Frontal cortex (tissue), 4 donors: ENCODE measurements at places on chromosomes 7 and 10.

- no peak for DNase-seq
Measured at GRCh38 chr10:104332243-104333031, 5.8 kb downstream of the ITPRIP start.

DNA sequence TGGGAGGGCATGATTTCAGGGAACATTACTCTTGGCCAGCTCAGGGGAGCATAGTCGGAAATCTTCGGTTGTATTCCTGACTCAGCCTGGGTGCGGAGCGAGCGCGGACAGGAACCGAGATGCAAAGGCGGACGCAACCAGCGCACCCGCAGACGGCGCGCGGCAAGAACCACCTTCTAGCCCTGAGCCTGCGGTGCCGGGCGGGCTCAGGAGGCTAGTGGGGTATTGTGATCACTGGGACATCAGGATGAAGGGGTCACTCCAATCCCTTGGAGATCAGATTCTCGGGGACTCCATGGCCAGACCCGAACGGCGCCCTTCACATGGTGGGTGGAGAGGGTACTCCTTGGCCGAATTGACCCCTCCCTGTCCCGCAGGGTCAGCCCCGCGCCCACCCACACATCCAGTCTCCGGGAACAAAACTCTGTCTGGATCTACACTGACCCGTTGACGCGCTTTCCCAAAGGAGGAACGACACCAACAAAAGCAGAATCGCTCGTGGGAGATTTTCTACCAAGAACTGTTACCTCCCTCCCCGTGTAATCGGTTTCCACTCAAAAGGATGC, 730.5 kb downstream of the ZWINT start:
- no peak for DNase-seq

DNA sequence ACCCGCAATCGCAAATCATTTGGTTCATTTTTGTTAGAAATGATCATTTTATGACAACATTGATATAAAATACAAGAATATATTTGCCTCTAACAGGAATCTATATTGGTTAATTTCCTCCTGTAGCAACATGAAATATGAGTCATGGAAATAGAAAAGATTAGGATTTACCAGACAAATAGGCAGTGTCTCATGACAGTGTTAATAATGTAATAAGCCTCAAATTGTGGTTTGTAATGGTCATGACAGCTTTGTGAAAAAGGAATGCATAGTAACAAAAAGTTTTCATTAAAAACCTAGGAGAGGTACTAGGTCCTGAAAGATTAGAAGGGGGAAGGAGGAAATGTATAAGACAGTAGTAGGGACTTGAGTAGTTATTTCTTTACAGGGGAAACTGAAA, 7.9 kb upstream of the SLK start:
- no peak for DNase-seq

- DNase-seq: no peak
Measured at GRCh38 chr7:45663167-45663921, 89.2 kb downstream of the ADCY1 start.

DNA sequence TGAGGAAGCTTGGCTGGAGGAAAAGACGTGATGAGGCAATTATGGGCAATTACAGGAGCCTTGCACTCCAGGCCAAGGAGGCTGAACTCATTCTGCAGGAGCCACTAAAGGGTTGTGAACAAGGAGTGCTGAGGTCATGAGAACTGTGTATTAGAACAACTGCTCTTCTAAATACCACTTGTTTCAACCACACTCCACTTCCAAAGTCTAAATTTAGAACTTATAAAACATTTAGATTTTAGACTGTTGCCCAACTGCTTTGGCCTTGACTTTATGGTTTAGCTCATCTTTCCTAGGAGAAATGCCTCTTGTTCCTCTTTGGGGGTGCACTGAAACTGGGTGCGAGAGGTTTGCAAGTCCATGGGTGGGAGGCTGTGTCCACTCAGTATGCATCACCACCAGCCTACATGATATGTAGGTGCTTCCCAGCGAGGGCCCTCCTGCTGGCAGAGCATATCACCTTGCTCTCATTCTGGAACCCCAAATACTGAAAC, 199.7 kb upstream of the AOAH start:
- DNase-seq: no peak

DNA sequence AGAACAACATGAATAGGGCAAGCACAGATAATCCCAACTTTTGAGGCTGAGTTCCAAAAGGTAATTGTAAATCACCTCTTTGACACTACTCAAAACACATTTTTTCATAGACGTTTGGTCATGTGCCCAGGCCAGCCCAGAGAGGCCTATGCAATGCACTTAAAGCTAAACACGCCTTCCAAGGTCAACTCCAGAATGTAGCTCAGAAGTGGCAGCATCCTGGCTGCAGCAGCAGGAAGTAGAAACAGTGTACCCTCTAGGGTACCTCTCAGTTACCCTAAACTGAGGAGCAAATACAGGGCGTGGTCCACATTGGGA, 58.7 kb downstream of the OSBPL3 start:
- no peak for DNase-seq

DNA sequence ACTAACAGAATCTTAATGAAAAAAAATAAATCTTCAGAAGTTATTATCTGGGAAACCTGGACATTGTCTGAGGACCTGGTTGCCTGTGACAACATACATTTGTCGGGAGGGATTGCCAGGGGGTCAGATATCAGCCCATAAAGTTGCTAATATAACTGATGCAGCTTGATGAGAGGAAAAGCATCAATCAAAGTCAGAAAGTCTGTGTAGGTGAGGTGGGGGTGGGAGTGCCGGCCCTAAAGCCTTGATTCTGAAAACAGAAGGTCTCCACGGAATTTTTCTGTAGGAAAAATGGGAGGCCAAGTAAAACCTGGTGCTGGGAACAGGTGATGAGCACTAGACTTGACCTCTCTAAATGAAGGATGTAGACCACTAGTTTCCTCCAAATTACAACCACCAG, 281.8 kb downstream of the FGFR2 start:
- no peak for DNase-seq

- no peak for DNase-seq
Measured at GRCh38 chr10:71074176-71074755, 138.1 kb upstream of the UNC5B start.

- no peak for DNase-seq
Measured at GRCh38 chr10:12783293-12783692, 218.2 kb downstream of the CCDC3 start.

DNA sequence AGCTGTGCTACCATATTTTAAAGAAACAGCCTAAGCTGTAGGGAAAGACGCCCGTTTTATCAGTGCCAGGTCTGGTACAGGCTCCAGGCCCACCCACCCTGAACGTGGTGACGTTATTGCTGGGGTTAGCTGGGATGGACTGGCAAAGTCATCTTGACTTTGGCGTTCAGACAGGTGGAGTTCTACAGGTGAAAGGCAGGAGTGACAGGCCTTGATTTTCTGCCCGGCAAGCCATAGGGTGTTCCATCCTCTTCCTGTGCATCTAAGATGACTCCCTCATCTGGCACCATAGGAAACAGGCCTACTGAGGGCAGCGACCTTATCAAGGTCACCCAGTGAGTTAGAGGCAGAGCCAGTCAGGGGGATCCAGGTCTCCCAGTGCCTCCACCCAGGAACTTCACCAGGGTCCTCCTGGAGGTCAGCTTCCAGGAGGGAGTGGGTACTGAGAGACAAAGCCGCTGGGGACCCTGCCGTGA, 41.6 kb downstream of the HK1 start:
- no peak for DNase-seq

GRCh38 chr10:92410501-92410900, 119.5 kb downstream of the MARCHF5 start:
- no peak for DNase-seq

DNA sequence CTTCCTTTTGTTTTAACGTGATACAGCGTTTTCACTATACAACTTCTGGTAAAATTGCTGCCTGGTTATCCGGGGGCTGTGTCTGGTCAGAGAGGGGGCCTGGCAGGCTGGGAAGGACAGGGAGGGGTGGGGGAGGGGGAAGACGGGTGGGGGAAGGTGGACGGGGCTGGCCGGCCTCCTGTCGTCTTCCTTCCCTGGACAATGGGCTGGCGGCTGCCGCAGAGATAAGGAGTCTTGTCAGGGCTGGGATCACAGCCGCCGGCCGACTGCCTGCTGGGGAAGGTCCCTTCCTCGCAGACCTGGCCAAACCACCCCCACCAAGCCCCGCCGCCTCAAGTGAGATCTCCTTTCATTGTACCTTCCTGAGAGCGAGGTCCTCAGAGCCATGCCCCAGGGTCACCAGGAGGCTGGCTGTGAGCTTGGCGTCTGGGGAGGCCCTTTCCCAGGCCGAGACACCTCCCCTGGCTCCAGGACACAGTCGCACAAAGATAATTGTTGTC, 151.2 kb upstream of the TNRC18 start:
- peak; percentile 43 for DNase-seq
